ENCODE measurements at places on chromosomes 16 and 17. TPM values are rescaled to one million over a fixed set of nuclear protein-coding genes. Genes with fewer than 3 reads are reported as not detected.

Gene C17orf78
- total RNA-seq, result not detected

Gene CCR7
- not detected for total RNA-seq

Gene HBM
- not detected for total RNA-seq

Gene TMEM106A
- total RNA-seq, result 7.5 TPM

Gene SEC14L5
- total RNA-seq, result 0.18 TPM

Gene EXOC7
- total RNA-seq, result 64.9 TPM

Gene TPSG1
- not detected for total RNA-seq

Gene HOXB3
- 5.5 TPM for total RNA-seq

Gene TMEM170A
- total RNA-seq, result 15.4 TPM

Gene ZFP3
- 0.89 TPM for total RNA-seq

Gene ETV4
- total RNA-seq, result 16.8 TPM

Gene RANBP10
- 3.2 TPM for total RNA-seq

Gene CCL23
- total RNA-seq, result not detected

Gene KRTAP16-1
- total RNA-seq, result not detected

Gene NFATC2IP
- 20.0 TPM for total RNA-seq

Gene LSM12
- 50.2 TPM for total RNA-seq

Gene BOLA2
- 9.9 TPM for total RNA-seq
